SHP77 treated with DMSO at 0.1 percent for 48 hours (cell line): ENCODE measurements at places on chromosomes 12 and 14.

DNA sequence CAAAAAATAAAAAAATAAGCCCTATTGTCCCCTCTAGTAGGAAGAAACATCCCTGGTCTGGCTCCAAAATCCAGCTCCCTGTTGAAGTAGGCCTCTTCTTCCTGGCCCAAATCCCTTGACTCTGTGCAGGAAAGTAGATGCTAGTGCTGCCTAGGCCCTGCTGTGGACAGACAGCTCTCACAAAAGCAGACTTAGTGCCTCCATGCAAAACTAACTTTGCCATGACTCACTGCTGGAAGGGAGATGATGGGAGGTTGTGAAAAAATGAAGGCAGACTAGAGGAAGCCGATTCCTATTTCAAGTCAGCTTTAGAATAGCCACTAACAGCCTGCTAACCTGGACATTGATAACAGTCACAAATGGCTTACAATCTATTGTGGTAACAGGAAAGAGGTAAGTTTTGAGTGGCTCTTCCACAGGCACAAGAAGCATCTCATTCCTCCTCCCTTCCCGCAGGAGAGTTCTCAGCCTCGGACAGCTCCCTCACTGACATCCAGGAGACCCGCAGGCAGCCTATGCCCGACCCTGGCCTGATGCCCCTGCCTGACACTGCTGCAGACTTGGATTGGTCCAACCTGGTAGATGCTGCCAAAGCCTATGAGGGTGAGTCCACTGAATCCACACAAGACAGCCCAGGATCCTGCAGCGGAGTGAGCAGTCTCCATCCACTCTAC is 198.9 kb upstream of the RGS6 start:
- DNase-seq = no peak

DNA sequence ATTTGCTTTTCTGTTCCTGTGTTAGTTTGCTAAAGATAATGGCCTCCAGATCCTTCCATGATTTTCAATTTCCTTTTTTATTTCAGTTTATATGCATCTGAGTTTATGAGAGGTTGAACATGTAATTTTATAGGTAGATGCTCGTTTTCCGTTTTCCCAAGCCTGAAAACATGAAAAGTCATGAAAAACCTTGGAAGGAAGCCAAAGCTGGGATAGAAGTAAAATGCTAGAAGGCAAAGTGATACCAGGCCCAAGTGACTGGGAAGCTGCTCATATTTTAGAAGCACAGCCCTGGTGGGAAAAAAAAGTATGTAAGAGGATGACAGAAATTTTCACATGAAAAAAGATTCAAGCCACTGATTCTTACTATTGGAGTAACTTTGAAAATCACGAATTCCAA is 290.8 kb downstream of the PRKD1 start:
- no peak for DNase-seq

DNA sequence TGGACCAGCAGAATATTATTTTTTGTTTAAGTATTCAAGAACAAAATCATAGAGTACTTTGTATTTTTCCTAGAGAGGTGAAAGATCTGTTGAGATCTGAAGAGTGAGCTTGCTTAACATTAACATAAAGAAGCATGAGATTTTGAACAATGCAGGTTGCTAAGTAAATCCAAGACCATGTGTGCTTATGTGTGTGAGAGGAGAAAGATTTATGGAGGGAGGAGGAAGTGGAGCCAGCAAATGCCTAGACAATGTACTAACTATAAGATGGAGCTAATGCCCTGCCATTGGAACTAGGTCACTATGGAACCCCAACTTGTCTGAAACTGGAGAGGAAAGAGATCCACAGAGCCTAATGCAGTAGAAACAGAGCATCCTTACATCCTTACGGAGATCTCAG is 13.3 kb downstream of the FAM161B start:
- no peak for DNase-seq

GRCh38 chr14:69700575-69700974 is 66.4 kb upstream of the SRSF5 start:
- DNase-seq = no peak

GRCh38 chr12:15701631-15702156 is 87.5 kb downstream of the EPS8 start:
- no peak for DNase-seq

- no peak for DNase-seq
These were observed 207.8 kb downstream of the DPF3 start for GRCh38 chr14:72686101-72686500.

- DNase-seq = no peak
These were observed 216.4 kb downstream of the LRIG3 start for GRCh38 chr12:58703866-58704265.

DNA sequence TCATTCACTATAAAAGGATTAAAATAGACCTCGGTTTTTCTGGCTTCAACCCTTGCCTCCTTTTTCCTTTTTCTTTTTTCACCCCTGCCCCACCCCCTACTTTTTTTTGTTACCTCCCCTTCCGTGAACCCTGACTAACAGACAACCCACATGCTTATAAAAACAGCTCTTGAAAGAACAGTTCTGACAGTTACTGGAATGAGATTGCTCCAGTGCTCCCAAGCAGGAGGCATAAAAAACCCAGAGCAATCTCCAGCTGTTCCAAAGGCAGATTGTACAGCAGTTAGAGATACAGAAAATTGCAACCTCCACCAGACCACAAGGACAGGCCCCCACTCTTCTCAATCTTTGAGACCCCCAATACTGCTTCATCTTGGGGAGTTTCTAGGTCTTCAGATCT is 29.9 kb upstream of the TMEM260 start:
- DNase-seq = no peak

- no peak for DNase-seq
These were observed 1.0 kb downstream of the HOMEZ start for GRCh38 chr14:23284654-23285529.
